Stimulated activated CD4-positive, alpha-beta T cell treated with anti-CD3 and anti-CD28 coated beads, Interleukin-4, amount 100 ng/mL, for 1 hour (primary cell): ENCODE measurements at places on chromosomes 7 and 10.

DNA sequence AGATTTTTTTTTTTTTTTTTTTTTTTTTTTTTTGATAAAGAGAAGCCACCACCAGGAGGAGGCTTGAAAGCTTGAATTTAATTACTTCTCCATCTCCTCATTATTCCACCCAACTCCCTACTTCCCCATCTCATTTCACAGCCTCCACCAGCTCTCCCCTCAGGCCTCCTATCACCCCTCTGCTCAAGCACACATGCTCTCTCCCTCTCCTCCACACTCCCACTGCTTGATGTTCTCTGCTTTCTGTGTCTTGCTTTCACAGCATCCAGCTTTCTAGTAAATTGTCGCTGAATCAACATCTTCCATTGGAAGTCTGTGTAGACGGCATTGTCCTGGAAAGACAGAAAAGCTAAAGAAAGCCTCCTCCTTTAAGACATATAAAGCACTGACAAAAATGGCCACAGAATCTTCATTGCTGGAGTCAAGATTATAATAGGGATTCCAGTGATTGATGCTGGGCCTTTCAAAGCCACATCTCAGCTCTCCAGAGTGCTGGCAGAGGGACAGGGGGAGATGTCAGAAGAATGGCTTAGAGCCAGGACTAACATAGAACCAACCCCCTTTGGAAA lies 58.3 kb downstream of the DOCK4 start:
- DNase-seq = no peak

GRCh38 chr10:90373911-90374310 lies 483.9 kb downstream of the HTR7 start:
- no peak for DNase-seq

DNA sequence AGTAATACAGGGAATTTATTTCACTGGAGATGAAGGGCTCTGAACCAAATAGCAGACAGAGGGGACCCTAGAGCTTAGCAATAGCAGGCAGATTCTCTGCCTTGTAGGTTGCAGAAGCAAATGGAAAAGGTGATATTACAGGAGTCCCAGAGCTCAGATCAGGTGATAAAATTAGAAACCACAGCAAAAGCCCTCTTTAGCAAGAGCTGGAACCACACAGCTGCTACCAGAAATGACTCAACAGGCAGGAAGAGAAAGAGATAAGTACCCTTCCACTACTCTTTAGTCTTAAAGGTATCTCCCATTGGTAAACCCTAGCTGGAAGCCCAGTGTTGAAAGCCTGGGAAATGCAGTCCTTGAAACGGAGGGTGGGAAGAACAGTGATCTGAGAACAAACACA lies 535.6 kb upstream of the GHITM start:
- no peak for DNase-seq

GRCh38 chr7:45643630-45644029 lies 69.5 kb downstream of the ADCY1 start:
- DNase-seq = no peak

DNA sequence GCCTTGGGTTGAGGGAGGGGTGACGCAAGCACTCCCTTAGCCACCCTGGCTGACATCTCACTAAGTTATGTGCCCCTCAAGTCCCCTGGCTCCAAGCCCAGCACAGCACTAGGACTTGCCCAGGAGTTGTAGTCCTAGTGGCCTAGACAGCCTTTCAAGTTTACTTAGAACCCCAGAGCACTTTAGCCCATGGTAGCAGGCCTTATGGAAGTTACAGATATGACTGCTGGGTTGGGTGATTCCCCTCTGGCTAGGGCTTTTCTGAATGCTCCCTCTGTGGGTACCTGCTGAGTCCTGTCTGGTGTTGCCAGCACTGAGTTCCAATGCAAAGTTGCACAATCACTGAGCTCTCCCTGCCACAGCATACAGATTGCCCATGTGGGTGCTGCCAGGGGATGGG lies 83.2 kb downstream of the AHCYL2 start:
- DNase-seq = no peak

DNA sequence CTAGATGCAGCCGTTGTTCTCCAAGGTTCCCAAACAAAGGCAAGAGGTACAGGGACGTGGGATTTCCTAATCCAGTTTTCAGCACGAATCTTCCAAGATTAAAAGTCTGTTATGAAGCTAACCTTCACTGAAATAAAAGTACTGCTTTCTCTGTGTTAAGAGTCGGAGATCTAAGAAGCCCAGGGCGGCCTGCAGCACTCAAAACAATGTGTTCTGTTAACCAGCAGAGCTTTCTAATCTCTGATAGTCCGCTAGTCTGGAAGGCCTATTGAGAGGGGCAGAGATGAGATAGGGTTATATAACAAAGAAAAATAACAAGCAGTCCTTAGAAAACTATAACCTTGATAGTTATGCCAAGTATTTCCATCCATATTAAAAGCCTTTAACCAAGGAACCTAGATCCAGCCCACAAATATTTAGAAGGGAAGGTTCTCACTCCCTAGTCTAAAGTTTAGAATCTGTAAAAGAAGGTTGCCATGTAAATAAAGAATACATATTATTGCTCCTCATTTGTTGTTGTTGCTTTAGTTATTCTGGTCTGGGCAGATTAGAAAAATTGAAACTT lies 106.3 kb upstream of the SVIL start:
- DNase-seq = no peak

- no peak for DNase-seq
These were observed 10.6 kb downstream of the VIM start for GRCh38 chr10:17238445-17239291.

GRCh38 chr10:21614000-21614399 lies 80.0 kb downstream of the MLLT10 start:
- no peak for DNase-seq

- no peak for DNase-seq
These were observed 89.4 kb downstream of the RALA start for GRCh38 chr7:39712751-39713150.

DNA sequence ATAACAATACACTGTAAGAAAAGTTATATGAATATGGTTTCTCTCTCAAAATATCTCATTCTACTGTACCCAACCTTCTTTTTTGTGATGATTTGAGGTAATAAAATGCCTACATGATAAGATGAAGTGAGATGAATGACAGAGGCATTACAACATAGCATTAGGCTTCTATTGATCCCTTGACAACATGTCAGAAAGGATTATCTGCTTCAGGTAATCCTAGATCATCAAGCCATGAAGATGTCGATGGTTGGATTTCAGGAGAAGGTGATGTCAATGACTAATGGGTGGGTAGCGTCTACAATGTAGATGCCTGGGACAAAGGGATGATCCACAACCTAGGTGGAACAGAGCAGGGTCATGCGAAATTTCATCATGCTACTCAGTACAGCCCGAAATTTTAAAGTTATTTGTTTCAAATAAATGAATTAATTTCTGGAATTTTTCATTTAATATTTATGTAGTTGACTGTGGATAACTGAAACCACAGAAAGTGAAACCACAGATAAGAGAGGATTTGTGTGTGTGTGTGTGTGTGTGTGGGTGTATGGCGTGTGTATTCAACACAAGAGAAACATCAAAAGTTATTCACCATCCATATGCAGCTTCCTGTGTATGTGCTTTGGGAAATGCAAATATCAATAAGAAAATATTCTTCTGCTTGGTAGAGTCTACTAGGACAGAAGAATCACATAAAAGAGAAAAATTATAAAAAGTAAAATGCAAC lies 77.0 kb downstream of the MAGI2 start:
- no peak for DNase-seq

DNA sequence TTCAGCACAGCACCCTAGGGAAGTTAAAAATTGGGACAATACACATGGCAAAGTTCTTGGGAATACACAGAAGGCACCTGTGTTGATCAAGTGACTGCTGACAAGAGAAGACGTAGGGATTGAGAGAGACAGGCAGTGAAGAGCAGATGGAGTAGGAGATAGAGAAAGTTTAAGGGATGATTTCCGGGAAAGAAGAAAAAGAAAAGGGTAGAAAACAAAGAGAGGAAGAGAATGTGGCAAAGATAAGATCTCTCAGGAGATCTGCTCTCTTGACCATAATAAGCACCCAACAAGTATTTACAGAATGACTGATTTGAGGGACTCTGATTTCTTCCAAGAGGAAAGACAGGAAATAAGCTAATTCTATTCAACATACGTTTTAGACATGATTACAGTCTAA lies 15.1 kb upstream of the RALA start:
- no peak for DNase-seq

DNA sequence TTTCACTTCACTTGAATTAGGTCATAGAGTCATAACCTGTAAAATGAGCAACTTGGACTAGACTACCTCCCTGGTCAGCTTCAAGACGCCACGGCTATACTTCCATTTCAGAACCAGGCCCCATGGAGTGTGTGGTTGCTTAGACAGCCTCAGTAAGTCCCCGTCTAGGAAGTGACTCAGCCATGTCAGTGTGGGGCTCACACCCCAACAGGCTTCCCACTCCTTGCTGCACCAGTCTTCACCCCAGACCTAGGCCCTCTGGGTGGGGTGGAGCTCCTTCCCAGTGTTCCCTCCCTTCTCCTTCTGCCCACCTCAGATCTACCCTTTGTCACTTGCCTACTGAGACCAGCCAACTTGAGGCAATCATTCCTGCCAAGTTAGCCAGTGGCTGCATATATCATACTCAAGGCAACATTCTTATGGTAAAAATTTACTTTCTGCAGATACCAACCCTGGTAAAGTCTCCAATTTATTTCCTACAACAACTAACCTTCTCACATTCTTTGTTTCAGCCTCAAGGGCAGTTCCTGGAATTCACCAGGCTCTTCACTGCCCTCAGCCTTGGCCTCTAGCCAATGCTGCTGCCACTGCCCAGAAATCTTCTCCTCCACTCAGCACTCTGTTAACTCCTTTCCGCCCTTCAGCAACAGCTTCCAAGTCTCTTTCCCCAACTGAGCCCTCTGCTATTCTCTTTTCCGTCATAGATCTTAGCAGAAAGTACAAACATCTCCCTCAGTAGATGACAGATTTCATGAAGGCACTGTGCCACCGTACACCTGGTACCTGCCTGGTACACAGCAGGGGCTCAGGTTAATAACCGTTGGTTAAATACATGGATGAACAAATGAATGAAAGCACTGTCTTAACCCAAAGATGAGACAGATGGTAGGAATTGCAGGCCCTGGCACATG lies 31.3 kb upstream of the ZNRF2 start:
- DNase-seq = no peak
